ENCODE measurements at places on chromosomes 6 and 20.

DNA sequence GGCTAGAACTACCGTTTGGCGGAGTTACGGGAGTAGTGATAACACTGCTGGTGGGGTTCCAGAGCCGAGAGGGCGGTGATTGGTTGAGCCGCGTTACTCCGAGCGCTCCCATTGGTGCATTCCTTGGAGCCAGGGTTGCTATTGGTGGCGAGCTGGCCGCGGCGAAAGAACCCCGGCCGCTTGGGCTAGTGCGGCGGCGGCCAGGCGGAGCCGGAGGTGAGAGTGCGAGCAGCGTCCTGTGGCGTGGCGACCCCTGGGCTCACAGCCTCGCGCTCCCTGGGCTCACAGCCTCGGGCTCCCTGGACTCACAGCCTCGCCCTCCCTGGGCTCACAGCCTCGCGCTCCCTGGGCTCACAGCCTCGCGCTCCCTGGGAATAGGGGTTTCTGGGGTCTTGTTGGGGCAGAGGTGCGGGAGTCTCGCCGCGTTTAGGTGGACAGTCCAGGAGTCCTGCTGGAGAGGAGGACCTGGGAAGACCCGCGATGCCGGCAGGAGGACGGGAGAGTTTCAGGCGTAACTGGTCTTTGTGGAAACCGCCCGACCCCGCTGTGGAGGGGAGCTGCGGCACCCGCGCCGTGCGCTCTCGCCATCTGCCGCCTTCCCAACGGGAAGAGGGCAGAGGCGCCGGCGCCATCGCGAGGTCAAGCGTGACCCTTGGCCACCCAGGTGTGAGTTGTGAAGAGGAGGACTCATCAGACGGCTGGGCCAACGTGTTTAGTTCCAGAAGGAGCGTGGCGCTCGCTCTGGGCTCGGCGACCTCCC is 12.2 kb downstream of the PRDM13 start:
- no peak for DNase-seq

GRCh38 chr20:46416421-46416820 is 10.0 kb upstream of the ELMO2 start:
- no peak for DNase-seq

GRCh38 chr6:138692058-138692977 is 81.3 kb upstream of the CCDC28A start:
- DNase-seq, result no peak

GRCh38 chr6:17601386-17601703 is 1.2 kb downstream of the FAM8A1 start:
- no peak for DNase-seq

DNA sequence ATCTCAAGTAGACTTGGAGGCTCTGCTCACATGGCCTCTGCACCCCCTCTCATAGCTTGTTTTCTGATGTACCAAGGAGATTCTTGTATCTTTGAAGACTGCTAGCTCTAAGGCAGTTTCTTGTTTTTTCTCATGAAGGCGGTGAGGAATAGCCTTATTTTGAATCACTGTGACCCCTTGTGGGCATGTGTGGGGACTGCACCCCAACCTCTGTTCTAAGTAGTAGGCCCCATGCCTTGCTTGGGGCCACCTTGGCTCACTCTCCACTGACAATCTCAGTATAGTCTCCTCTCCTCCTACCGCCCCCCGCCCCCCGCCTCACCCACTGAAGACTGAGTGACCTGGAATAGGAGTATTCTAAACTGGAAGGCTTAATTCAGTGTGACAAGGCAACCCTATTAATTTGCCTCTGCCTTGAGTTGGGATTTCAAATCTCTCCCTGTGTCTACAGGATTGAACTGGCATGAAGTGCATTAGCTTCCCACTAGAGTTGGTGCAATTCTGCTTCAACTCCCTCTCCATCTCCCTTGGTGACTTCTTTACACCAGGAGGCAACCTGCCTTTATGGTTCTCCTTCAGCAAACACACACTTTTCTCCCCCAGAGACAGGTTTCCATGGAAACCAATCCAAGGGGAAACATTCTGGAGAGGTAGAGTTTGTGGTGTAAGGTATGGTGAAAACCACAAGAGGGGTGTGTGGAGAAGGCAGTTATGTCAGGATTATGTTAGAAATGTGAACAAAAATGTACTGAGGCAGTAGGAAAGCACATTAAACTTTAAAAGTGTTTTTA is 75.4 kb upstream of the ECI2 start:
- DNase-seq, result peak; percentile 16

DNA sequence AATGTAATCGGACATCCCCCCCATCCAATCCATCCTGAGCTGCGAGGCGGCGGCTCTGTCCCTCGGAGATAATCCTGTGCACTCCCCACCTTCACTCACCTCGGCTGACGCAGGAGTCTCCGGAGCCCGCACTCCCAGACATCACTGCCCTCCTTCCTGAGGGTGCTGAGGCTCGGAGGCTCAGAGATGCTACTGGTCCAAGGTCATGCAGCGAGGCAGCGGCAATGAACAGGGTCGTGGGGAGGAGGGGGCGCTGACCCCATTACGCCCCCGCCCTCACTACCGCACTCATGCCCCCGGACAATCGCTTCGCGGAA is 485 bp downstream of the ADISSP start:
- DNase-seq, result no peak

DNA sequence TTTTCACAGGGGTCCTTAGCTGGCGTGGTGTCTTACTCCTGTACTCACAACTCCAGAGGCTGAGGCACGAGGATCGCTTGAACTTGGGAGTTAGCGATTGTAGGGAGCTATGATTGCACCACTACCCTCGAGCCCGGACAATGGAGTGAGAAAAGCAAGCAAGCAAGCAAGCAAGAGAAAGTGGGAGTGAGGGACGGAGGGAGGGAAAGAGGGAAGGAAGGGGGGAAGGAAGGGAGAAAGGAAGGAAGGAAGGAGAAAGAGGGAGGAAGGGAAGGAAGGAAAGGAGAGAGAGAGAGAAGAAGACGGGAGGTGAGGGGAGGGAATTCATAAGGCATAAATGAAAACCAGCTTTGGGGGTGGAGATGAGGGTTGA is 120.5 kb downstream of the TRIM27 start:
- no peak for DNase-seq

DNA sequence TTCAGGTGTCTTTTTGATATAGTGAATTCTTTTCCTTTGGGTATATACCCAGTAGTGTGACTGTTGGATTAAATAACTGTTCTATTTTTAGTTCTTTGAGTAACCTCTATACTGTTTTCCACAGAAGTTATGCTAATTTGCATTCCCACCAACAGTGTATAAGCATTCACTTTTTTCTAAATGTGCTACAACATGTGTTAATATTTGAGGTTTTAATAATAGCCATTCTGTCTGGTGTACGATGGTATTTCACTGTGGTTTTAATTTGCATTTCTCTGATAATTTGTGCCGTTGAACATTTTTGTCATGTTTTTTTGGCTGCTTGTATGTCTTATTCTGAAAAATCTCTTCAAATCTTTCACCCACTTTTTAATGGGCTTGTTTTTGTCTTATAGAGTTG is 563.5 kb downstream of the GRIK2 start:
- DNase-seq, result no peak

DNA sequence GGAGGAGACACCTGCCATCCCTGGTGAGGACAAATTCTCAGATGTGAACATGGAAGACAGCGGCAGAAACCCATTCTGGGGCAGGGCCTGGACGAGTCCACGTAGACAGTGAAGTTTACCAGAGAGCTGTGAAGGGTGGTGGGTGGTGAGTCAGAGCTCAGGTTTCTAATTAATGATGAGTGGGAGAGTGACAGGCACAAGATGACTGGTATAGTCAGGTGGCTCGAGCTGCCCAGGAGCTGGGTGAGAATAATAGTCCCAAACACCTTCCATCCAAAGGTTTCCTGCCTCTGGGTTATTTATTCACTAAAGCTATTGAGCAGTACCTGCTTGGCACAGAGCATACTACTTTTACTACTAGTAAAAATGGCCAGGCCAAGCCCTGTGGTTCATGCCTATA is 6.0 kb downstream of the TLDC2 start:
- DNase-seq, result no peak

GRCh38 chr20:43539975-43540672 is 18.7 kb upstream of the SGK2 start:
- no peak for DNase-seq

DNA sequence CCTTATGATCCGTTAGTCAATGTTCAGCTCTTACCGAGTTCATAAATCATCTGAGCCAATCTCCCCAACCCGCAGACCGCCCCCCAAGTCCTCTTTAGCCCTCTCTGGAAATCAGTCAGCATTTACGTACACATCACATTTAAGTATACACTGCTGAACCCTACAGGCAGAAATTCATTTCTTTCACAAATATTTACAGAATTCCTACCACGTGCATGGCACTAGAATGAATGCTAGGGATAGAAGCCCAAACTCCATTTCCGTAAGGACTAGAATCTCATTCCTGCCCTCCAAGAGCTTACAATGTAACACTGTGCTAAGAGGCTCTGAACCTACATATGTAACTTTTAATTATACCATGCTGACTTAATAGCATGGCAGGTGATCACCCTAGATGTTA is 1.8 kb downstream of the OSER1 start:
- DNase-seq, result no peak

DNA sequence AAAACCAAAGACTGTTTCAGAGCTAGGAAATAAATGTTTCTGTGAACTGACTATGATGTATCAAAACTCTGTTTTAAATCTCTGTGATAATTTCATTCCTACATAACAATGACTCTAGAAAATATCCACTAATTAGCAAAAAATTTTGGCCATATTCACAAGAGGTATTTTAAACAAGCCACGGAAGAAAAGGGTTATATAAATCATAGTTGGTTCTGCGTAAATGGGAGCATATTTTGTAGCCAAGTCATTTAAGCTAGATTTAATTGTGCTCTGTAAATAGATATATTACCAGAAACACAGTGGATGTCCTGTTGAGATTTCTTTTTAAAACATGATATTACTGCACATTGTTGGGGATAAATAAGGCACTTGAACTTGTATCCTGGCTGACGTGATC is 416.5 kb upstream of the PLCB4 start:
- no peak for DNase-seq

DNA sequence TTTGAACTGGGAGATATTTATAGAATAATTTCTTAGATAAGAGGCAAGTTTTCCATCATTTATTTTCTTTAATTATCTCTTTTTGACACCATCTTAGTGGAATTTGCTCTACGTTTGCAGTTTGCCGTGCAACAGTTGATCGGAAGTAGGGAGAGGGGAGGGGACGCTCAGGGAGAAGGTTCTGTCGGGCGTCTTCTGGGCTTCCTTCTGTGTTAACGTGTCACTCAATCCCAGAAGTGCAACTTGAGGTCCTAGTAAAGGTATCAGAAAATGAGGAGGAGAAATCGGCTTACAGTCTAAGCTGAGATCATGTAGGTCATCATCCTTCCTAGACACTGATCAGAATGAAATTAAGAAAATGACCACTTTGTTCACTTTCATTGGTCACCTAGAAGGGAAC is 149.0 kb upstream of the SNX9 start:
- DNase-seq, result no peak

DNA sequence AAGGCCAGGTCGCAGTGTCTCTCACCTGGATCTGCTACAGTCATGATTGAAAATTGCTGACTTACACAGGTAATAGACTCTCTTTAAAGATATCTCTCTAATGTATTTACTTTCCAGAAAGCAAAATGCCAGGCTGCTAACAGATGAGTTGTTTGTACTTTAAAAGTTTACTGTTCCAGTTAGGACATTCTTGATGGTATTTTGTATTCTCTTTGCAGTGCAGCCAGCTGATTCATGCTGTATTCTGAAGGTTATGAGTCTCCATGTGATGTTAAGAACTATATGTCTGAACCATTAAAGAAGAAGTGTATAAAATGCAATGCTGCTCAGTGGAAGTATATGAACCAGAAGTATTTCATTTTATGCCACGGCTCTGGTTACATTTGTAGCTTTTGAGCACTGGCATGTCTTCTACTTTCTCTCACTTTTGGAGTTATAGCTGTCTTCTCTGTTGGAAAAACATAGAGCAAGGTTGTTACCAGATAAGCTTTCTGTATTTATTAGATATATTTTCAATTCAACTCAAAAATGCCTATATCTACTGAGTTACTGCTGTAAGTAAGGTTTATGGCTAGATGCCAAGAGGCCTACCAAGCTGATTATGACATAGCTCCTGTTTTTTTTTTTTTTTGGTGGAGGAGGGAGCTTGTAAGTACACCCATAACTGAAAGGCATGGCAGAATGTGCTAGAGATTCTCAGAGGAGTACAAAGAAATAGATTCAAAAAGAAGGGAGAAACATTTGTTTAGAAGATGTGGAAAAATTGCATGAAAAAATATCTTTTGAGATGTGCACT is 130.5 kb upstream of the MAN1A1 start:
- DNase-seq, result peak; percentile 41

- no peak for DNase-seq
Observed at GRCh38 chr20:53970232-53970631, 100.2 kb downstream of the BCAS1 start.

GRCh38 chr6:15735567-15736265 is 72.9 kb upstream of the DTNBP1 start:
- DNase-seq, result no peak

- no peak for DNase-seq
Observed at GRCh38 chr6:23522792-23523547, 603.0 kb upstream of the NRSN1 start.

DNA sequence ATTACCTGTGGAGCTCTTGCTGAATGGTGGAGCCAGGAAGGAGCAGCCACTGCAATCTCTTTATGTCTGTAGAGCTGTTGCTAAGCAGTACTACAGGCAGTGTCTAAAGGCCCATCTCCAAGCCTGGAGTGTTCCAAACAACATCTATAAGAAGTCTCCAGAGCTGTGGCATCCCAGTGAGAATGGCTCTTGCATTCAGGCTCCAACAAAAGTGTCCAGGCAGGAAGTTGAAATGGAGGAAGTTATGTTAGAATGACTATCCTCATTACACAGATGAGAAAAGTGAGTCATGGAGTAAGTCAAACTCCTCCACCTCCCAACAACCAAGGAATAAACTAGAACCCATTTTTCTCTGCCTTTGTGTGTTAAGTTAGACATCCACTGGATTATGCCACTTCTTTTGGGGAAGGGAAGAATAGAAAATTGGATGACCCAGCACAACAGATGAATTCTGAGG is 288.5 kb upstream of the STXBP5 start:
- DNase-seq, result no peak

- no peak for DNase-seq
Observed at GRCh38 chr6:46799657-46800056, 6.5 kb downstream of the MEP1A start.

DNA sequence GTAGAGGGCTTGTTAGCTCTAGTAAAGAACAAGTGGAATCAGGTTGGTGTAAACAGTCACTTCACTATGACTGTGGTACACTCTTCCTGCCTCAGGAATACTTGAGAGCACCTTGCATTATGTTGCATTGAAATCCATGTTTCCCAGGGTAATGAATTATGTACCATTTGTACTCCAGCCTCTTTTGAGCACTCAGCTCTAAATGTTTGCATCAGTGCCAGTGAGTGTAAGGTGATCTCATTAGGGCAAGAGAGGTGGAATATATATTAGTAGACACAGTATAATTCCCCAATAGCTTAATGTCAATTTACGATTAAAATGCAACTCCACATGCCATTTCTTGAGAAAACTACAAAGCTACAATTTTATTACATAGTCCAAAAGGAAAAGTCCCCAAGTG is 319.6 kb upstream of the POU3F2 start:
- no peak for DNase-seq

GRCh38 chr20:41386502-41387427 is 20.1 kb upstream of the EMILIN3 start:
- DNase-seq, result peak; percentile 38

All from AG09309 (cell line).